ENCODE measurements at places on chromosomes 12 and 14. TPM values are rescaled to one million over a fixed set of nuclear protein-coding genes. Genes with fewer than 3 reads are reported as not detected.

The KCNH5 gene
- total RNA-seq: not detected

The CS gene
- 196 TPM for total RNA-seq

The NYNRIN gene
- total RNA-seq: 32.7 TPM

The NPFF gene
- total RNA-seq: not detected

The SSTR1 gene
- 2.9 TPM for total RNA-seq

The BDKRB1 gene
- total RNA-seq: 1.4 TPM

The KRT6C gene
- total RNA-seq: 0.39 TPM

The TMEM132C gene
- 12.6 TPM for total RNA-seq

The ZDHHC22 gene
- total RNA-seq: not detected
